Iris pigment epithelial cell (primary cell): ENCODE measurements at places on chromosomes 3 and 15.

GRCh38 chr3:139353920-139354556, 10.2 kb downstream of the MRPS22 start:
- DNase-seq: peak; percentile 74

DNA sequence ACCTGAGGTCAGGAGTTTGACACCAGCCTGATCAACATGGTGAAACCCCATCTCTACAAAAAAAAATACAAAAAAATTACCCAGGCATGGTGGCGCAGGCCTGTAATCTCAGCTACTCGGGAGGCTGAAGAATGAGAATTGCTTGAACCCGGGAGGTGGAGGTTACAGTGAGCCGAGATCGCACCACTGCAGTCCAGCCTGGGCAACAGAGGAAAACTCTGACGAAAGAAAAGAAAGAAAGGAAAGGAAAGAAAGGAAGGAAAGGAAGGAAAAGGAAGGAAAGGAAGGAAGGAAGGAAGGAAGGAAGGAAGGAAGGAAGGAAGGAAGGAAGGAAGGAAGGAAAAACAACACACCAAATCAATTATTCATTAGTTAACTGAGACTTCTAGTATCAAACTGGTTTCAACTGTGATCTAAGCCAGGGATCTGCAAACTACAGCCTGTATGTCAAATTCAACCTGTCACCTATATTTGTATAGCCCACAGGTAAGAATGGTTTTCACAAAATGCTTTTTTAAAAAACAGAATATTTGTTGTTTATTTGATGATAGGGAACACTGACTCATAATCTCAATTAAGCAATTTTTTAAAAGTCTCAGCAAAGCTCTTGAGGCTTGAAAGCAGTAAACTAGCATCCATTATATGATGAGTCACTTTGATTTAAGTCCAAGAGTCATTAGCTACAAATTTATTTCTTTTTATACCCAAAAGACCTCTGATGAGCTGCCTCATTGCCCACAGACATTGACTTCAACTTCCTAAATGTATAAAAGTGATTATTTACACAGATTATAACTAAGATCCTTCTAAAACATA, 127.6 kb downstream of the TBL1XR1 start:
- DNase-seq: peak; percentile 57

GRCh38 chr3:126337980-126338651, 19.1 kb downstream of the KLF15 start:
- no peak for DNase-seq

GRCh38 chr15:55879181-55879580, 114.2 kb downstream of the NEDD4 start:
- no peak for DNase-seq

GRCh38 chr3:98966862-98967546, 65.5 kb upstream of the DCBLD2 start:
- DNase-seq: peak; percentile 42

DNA sequence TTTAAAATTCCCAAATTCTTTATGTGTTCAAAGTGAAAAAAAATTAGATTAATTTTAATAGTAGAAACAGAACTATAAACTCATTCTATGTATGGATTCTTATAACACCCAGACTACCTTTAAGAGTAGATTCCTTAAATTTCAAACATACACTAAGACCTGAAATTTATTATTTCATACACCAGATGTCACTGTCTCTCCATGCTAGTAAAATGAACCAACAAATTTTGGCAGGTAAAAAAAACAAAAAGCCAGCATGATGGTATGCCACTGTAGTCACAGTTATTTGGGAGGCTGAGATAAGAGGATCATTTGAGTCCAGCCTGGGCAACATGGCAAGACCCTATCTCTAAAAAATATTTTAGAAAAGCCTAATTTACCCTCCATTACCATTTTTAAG, 461.3 kb upstream of the NAALADL2 start:
- peak; percentile 45 for DNase-seq

DNA sequence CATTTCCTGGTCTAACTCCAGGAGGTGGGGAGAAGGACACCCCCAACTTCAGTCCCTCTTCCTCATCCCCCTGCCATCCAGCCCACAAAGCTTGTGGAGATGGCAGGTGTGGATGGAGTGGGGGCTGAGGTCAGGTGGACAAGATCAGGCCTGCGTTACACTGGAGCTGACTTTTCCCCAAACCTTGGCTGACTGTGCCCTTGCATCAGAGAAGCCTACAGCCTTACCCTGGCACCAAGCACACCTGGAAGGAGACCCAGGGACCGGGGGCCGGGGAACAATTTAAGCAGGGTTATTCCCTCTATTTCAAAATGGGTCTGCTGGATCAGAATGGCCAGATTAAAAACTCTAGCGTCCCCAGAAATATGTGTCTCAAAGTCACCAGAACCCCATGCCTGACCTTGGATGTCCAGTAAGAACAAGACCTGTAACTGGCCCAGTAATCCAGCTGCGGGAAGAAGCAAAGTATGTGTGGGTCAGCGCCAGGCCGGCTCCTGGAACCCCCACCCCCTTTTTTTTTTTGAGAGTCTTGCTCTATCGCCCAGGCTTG, 14.4 kb downstream of the TNK2 start:
- no peak for DNase-seq

GRCh38 chr3:81585056-81585455, 176.4 kb downstream of the GBE1 start:
- no peak for DNase-seq

- no peak for DNase-seq
Observed at GRCh38 chr15:32007355-32007960, 22.9 kb upstream of the CHRNA7 start.

GRCh38 chr3:124935794-124936542, 1.4 kb upstream of the MUC13 start:
- DNase-seq: no peak

- no peak for DNase-seq
Observed at GRCh38 chr15:89072277-89072869, 15.9 kb upstream of the ABHD2 start.

DNA sequence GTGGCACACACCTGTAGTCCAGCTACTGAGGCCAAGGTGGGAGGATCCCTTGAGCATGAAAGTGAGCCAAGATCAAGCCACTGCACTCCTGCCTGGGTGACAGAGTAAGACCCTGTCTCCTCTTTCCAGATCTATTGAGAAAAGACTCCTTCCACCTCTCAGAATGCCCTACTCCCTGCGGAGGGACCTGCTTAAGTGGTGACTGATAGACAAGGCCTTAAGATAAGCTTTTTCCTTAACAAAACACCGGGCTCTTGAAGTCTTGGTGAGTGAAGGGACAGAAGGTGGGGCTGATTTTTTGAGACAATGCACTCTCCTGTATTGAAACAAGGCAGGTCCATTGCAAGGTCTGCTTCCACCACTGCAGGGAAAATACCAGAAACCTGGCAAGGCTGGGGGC, 338.4 kb upstream of the FRG2C start:
- no peak for DNase-seq

DNA sequence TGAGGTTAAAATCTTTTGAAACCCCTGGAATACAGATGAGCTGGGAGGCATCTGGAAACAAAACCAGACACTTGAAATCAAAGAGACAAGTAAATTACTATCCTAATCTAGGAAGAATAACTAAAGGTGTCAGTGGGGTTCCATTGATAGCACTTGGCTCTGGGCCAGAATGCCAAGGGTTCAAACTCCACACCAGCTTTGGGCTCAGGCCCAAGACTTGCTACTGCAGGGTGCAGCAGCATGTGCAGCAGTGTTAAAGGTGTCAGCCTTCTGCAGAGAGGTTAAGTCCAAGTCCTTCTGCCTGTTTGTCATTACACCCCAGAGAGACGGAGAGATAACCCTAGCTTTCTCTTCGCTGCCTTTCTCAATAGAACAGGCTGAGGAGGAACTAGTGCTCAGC, 273.9 kb downstream of the TIGIT start:
- no peak for DNase-seq

DNA sequence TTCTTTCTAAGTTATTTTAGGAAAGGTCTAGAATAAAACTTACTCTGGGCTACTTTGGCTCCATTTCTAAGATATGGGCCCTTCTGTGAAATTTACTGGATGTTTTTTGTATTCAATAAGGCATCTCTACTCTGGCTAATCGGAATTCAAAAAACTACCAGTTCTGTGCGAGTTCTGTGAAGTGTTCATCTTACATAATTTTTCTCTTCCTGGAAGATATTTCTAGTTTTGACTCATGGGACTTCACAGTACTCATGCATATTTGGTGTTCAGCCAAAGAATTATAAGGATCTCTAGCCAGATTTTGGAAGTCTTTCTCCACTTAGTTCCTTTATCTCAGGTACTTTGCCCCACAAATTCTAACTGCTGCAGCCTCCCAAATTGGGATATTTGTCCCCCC, 46.4 kb upstream of the MBNL1 start:
- peak; percentile 76 for DNase-seq

DNA sequence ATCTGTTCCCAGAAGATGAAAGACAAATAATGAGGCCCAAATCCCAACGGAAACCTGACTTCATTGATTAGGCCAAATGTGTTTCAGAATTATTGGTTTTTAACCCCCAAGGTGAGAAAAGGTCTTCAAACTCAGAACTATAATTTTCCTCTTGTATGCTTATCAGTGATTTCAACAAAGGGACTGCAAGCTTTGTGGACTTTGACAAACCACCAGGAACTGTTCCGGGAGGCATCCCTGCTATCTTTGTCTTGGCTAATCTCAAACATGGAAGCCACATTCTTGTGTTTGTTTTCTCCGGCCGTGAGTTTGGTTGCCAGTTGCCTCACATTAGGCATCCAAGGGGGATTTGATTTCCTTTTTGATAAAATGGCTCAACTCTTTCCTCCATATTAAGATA, 19.5 kb downstream of the ARHGEF3 start:
- no peak for DNase-seq

DNA sequence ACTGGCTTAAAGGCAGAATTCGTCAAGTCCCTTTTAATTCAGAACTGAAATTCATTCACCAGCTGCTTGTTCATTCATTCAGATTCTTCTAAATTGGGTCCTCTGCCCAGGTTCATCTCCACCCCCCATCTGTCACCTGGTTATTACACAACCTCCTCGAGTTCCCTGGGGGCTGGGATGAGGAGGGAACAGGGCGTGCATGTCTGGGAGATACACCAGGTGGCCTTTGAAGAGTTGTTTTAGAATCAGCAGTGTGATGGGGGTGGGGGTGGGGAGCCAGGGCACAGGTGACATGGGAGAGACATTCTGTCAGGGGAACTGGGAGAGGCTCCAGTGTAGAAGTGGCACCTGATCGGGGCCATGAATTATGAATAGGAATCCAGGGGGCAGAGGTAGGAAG, 8.2 kb downstream of the SNX33 start:
- no peak for DNase-seq

- peak; percentile 9 for DNase-seq
Observed at GRCh38 chr3:99626417-99626788, 12.0 kb upstream of the COL8A1 start.

DNA sequence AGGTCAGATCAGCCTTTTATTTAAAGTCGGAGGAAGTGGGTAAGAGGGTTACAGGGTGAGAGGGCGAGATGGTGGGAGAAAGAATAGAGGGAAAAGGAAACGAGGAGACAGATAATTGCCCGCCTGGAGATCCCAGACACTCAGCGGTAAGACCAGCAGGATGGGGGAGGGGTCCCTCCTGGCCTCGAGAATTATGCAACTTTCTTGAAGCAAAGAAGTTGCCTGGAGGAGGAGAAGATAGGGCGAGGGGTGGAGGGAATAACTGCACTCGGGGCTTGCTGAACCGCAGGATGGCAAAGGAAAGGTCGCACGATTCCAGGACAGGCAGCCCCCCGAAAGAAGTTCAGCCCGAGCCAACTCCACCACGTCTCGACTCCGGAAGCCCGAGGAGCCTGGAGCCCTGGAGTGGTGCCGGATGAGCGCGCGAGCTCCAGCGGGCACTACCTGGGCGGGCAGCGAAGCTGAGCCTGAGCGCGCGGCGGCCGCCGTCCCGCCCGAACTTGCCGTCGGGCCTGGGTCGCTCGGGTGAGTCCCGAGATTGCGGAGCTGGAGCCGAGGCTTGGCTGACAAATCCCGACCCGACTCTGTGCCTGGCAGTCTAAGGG, 402 bp downstream of the WWTR1 start:
- DNase-seq: peak; percentile 75
